ENCODE measurements at places on chromosomes 5 and 9.

GRCh38 chr5:171615705-171616640, 169.6 kb upstream of the SMIM23 start:
- DNase-seq: no peak

GRCh38 chr5:80747922-80748321, 93.1 kb upstream of the DHFR start:
- DNase-seq: no peak

DNA sequence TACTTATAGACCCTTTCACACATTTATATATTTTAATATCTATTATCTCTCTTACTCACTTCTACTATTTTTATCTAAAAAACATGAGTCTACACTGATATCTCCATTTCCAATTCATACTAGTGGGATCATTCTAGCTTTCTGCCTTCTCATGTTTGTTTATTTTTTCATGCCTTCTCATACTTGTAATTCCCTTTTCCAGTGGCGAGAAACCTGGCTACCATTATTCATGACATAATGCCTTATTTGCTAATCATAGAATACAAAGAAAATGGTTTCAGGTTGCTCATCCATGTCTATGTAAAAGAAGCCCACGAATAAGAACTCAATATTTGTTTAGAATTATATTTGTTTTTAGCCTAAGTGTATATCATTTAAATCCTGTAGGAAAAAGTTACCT, 232.7 kb upstream of the ACTBL2 start:
- no peak for DNase-seq

DNA sequence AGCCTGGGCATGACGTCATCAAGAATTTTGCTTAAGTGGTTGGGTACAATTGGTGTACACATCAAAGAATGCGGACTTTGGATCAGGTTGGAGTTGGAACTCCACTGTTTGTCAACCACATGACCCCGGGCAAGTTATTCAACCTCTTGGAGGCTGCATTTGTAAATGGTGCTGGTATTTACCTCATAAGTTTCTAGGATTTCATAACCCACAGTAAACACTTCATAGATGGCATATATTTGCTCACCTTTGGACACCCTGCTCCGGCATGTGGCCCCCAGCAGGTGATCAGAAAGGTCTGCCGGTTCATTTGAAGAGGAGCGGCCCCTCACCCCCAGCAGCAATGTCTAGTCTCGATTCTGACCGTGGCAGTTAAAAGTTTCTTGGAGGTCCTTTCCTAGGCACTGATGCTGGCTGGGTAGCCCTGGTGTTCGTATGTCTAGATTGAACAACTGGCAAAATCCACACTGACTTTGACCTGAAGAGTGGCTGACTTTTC, 60.6 kb downstream of the IL6ST start:
- no peak for DNase-seq

- no peak for DNase-seq
These were observed 578.9 kb downstream of the CETN3 start for GRCh38 chr5:89830691-89831090.

GRCh38 chr5:135569755-135570452, 8.9 kb downstream of the CXCL14 start:
- peak; percentile 53 for DNase-seq

- DNase-seq: no peak
These were observed 13.3 kb upstream of the OTULINL start for GRCh38 chr5:14568333-14568732.

DNA sequence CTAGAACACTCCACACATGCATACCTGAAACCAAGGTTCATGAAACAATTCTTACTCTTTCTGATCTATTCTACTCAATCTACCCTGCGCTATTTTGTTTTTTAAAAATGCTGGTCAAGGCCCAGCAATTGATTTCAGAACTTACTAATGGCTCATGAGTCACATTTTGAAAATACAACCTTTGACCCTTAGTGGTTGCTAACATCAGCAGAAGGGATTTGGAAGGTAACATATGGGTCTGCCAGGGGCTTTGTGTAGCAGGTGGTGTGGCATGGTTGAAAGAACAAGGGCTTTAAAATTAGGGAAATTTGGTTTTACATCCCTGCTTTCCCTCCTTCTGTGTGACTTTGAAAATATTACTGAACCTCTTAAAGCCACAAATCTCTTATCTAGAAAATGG, 101.4 kb downstream of the ATG10 start:
- no peak for DNase-seq

DNA sequence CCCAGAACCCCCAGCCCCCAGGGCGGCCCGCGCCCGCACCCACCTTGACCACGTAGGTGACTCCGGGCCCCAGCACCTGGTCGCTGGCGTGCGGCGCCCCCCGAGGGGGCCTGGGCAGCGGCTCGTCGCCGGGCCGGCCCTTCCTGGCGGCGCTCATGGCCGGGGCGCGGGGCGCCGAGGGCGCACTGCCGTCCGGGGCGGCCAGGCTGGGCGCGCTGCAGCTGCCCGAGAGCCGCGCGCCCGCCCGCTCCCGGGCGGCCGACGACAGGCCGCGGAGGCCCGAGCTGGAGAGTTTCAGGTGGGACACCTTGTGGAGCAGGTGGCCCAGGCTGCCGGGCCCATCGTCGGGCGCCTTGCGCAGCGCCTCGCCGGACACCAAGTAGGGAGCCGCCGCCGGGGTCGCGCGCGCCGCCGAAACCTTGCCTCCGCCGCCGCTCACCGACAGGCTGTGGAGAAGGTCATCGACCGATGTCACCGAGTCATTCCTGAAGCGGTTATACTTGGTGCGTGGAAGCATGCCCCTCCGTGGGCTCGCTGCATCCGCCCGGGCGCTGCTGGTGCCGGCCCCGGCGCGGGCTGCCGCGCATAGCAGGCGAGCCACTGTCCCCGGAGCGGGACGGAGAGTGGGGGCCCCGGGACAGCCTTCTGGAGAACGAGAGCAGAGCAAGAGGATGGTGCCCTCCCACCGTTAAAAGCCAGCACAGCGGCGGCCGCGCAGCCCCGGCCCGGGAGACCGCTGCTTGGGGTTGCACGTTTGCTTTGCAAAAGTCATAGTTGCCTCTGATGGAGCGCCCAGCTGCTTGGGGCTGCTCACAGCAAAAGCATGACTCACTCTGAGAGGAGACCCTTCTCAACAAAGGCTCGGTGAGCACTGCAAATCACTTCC, at the start of gene SHC3:
SHC3 (minus strand) TSS at position 875 of the 886 bp plus-strand sequence; CDS start at position 517, 358 bp downstream.
- DNase-seq: no peak

DNA sequence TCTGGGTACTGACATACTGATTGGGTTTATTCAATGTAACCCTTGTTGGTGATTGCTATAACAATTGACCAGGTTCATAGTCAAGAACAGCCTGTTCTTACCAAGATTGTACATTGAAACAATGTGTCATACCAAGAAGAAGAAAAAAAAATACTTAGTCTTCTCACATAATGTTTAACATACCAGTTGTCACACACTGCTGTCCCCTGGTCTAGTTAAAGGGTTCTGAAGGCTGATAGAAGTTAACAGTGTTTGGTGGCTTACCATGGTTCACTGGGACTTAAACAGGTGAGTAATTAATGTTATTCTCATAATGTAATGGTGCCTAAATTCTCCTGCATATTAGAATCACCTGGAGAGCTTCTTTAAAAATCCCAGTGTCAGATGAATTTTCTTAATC, 18.5 kb upstream of the CDC42SE2 start:
- DNase-seq: no peak

GRCh38 chr9:81394881-81395675, 294.3 kb downstream of the TLE1 start:
- no peak for DNase-seq

- DNase-seq: no peak
These were observed 15.0 kb upstream of the GRHPR start for GRCh38 chr9:37407468-37407867.

DNA sequence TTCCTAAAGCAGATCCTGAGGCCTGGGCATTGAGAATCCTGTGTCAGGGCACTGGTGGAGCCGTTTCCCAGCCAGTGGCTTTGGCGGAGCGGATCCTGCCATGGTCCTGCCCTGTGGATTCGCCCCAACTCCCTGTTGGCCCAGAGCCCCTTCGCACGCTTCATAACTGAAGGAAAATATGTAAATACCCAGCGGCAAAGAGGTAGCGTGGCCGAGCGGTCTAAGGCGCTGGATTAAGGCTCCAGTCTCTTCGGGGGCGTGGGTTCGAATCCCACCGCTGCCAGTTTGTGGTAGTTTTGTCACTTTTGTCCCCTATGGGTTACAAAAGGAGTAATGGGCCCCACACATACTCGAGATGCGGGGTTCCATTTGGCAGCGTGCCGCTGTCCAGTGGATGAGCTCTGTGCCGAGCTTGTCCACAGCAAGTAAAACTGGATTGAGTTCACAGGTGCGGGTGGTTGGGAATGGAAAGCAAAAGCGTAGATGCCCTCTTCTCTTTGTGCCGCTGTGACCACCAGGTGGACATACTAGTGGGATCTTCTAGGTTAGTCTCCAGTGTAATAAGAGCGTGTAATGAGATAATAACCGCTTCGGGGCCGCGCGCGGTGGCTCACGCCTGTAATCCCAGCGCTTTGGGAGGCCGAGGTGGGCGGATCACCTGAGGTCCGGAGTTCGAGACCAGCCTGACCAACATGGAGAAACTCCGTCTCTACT, 17.3 kb downstream of the TRIM7 start:
- peak; percentile 78 for DNase-seq

DNA sequence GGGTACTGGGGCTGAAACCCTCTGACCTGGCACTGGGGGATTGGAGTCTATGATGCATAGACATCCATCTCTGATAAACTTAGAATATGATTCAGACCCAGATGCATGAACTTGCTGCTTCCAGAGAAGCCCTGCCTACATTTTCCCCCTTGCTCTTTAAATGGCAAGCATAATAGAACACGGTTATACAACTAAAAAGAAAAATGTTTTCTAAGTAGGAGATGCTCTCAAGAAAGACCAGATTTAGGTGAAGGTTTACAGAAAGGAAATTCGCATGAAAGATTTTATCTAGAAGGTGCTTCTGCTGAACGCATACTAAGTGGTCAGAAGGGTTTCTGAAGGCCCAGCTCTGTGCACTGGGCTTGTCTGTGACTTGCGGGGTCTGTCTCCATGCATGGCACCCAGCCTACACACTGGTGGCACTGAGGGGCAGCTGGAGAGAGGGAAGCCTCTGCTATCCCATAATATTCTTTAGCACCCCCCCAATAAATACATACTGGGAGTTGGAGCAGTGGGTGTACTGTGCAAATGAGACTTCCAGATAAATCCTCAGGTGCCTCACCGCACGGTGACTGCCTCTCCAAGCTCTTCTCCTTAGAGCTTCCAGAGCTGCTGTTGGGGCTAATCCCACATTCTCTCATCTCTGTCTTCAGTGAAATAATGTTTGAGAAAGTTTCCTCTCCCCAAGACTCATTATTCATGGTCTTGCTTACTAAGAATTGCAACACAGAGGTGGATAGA, 114.6 kb downstream of the FSTL4 start:
- DNase-seq: no peak

DNA sequence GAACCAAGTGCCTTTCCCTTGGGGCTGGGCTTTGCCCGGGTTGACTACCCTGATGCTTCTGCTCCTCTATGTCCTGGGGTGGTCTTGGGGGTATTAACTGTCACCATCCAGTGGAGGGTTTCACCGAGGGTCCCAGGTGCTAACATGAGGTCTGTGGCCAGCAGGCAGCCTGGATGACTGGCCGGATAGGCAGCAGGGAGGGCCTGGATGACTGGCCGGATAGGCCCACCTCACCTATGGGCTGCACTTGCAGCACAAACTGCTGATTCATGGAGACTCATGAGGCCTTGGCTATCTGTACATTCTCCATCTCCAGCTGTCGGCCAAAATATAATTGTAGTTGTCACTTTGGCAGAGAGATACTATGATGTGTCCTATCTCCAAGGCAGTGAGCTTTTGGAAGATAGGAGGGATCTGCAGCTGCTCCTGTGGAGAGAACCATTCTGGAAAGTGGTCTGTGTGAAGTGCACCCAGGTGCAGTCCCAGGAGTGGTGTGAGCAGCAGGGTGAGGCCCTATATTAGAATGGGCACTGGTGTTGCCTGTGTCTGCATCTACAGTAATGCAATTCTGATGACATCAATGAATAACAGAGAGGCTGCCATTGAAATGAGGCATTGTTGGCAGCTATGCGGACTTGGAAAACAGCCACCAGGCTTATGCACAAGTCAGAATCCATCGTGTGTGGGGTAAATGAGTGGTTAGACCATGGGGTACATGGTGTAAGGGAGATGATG, 26.3 kb upstream of the CDKN2AIPNL start:
- no peak for DNase-seq

- no peak for DNase-seq
These were observed 19.6 kb upstream of the TNFAIP8 start for GRCh38 chr5:119336262-119336661.

Data from mucosa of descending colon (tissue), 3 donors.